ENCODE measurements at places on chromosomes 12 and 14.

DNA sequence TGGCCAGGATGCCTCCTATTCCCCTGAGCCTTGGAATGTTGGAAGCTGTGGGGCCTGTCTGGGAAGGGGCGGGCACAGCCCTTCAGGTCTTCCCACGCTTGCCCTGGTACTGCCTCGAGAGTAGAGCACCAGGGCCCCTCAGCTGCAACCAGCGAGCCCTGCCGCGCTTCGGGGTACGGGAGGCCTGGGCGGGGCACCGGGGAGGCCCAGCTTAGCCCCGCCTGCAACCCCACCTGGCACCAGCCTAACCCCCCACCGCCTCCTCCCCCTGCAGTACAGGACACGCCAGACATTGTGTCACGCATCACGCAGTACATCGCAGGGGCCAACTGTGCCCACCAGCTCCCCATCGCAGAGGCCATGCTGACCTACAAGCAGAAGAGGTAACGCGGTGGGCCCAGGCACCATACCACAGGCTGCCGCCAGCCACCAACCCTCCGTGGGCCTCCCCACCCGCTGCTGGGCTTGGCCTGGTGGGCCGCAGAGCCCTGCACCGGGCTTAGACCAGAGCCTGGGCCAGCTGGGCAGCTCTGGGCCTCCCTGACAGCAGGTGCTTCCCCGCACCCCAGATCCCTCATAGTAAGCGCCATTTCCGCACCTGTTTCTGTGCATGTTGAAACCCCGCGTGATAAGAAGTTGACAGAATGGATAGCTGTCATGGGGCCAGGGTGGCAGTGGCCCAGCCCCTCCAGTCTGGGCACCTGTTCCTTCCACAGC, 13.6 kb upstream of the TEX22 start:
- no peaks in the 10 kb centered on the region for H3K27me3 ChIP-seq
- H3K36me3 ChIP-seq, result no peaks in the 10 kb centered on the region
- H3K4me3 ChIP-seq, result no peak overlapping the region
- H3K27ac ChIP-seq, result no peak overlapping the region

GRCh38 chr14:68314642-68315041, 478.2 kb downstream of the ZFP36L1 start:
- H3K27me3 ChIP-seq, result no peaks in the 10 kb centered on the region
- H3K27ac ChIP-seq, result no peak overlapping the region
- H3K4me3 ChIP-seq, result no peak overlapping the region
- no peak for DNase-seq
- H3K36me3 ChIP-seq, result no peaks in the 10 kb centered on the region
- no peaks in the 10 kb centered on the region for H3K4me1 ChIP-seq

- no peaks in the 10 kb centered on the region for H3K4me1 ChIP-seq
- no peak overlapping the region for H3K27ac ChIP-seq
- H3K27me3 ChIP-seq, result no peaks in the 10 kb centered on the region
Observed at GRCh38 chr14:49056021-49056420, 530.2 kb downstream of the RPS29 start.

GRCh38 chr12:91562476-91562875, 379.9 kb upstream of the DCN start:
- peak; percentile 13 for DNase-seq
- H3K36me3 ChIP-seq, result no peaks in the 10 kb centered on the region
- H3K4me1 ChIP-seq, result no peaks in the 10 kb centered on the region
- H3K27me3 ChIP-seq, result no peaks in the 10 kb centered on the region

DNA sequence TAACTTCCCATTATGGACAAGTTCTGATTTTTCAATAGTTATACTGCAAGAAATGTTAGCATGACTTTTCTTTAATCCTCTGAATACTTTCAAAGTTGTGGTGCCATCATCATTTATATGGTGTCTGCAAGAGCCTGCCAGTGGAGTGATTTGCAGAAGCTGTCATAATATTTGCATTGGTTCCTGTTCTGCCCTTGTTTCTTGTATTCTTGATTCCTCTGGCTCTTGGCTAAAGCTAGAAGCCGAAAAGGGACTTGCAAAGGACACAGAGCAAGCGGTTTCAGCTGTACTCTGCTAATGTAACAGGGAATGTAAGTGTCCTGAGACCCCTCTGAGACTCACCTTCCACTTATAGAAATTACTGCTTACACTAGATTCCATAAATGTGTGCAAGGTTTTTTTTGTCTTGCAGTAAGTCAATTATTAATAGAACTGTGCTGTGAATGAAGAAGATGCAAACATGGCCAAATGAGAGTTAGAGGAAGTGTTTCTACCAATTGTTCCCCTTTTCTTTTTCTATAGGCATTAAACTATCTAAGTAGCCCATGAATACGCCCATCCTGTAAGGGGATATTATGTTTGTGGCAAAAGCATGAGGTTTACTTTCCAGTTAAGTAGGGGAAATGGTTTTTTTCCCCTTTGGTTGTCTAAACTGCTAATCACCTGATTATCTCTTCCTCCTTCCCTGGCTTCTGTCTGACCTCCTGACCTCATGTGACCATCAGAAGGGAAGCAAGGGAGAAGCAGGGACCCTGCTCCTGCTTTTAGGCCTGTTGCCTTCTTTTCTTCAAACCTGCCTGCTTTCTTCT, 5.3 kb downstream of the DYRK4 start:
- H3K27me3 ChIP-seq, result no peaks in the 10 kb centered on the region
- no peak overlapping the region for H3K4me3 ChIP-seq
- H3K27ac ChIP-seq, result no peak overlapping the region
- H3K4me1 ChIP-seq, result no peaks in the 10 kb centered on the region

GRCh38 chr14:54475911-54476310, 12.9 kb downstream of the GMFB start:
- no peak overlapping the region for H3K4me3 ChIP-seq
- peaks cover 23% of the 10 kb centered on the region for H3K36me3 ChIP-seq
- no peaks in the 10 kb centered on the region for H3K4me1 ChIP-seq
- DNase-seq, result no peak
- no peaks in the 10 kb centered on the region for H3K27me3 ChIP-seq
- H3K27ac ChIP-seq, result no peak overlapping the region

GRCh38 chr14:89651805-89652204, 234.8 kb upstream of the FOXN3 start:
- no peak overlapping the region for H3K4me3 ChIP-seq
- no peak for DNase-seq
- H3K36me3 ChIP-seq, result no peaks in the 10 kb centered on the region
- H3K4me1 ChIP-seq, result no peaks in the 10 kb centered on the region

DNA sequence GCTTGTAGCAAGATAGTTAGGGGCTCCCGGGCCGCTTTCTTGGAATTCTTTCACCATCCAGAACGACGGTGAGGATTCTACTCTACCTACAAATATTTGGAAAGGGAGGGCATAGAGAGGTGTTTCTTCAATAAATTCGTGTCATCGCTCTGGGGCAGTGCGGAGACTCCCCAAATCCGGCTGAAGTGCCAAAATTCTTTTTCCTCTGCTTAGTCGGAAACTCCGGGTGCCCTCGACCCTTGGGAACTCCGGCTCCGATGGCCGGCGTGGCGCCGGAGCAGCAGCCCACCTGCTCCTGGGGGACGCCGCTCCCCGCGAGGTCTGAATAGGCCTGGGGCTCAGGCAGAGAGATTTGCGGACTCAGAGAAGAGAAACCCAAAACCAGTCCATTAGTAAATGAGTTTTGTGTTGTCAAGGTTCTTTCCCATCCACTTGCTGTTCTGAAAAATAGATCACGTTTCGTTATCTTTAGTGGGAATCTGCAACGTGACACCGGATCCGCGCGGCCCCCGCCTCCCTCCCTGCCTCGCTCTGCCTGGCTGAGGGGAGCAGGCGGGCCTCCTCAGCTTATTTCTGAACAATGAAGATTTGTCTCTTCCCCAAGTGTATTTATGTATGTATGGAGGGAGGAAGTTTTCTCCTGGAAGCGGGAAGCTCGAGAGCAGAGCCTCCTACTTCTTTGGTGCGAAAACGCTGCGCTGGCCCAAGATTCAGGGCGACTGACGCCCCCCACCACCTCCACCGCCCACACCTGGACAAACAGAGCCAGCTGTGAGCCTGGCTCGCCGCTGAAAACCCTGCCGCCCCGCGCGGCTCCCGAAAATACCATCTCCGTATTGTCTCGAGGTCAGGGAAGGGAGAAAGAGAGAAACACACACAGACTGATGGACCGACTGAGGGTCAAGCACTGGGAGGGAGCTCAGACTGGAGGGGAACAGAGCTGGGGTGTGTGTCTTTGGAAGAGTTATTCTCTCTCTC, 3.7 kb upstream of the SIX1 start:
- no peak overlapping the region for H3K4me3 ChIP-seq
- H3K36me3 ChIP-seq, result no peaks in the 10 kb centered on the region
- H3K27ac ChIP-seq, result no peak overlapping the region
- H3K4me1 ChIP-seq, result peaks cover 12% of the 10 kb centered on the region
- DNase-seq, result no peak
- peaks cover 14% of the 10 kb centered on the region for H3K27me3 ChIP-seq

DNA sequence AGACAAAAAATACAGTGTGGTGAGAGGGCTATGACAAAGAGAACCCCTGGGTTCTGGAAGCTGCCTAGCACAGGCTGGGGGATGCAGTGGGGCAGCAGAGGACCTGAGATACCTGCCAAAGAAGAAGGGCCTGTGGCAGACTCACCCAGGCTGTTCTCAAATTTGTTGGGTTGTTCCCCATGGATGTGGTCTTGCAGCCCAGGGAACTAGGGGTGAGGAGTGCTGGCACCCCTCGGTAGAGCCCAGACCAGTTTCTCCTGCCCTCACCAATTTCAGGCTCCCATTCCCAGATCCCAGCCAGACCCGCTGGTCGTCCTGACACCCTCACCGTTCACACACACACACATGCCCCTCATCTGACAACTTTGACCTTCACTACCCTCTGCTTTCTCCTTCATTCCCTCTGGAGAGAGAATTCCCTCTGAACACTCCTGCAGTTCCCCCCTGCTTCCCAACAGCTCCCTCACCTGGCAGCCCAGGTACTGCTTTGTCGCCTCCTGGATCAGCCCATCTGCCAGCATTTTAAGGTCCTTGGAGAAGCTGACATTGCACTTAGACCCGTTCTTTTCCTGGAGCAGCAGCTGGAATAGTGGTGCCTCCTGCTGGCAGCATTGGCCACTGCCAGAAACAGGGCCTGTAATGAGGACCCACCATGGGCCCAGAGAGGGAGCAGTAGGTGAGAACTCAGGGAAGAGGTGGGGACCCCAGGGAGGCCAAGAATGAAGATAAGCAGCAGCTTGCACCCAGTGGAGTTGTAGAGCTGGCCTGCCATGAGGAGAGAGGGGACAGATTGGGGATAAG, 5.9 kb upstream of the GDF11 start:
- no peaks in the 10 kb centered on the region for H3K27me3 ChIP-seq
- peak; percentile 60 for DNase-seq

GRCh38 chr14:60161196-60162107, 3.7 kb downstream of the DHRS7 start:
- H3K4me1 ChIP-seq, result peaks cover 34% of the 10 kb centered on the region
- no peaks in the 10 kb centered on the region for H3K27me3 ChIP-seq
- no peak for DNase-seq
- no peak overlapping the region for H3K4me3 ChIP-seq

DNA sequence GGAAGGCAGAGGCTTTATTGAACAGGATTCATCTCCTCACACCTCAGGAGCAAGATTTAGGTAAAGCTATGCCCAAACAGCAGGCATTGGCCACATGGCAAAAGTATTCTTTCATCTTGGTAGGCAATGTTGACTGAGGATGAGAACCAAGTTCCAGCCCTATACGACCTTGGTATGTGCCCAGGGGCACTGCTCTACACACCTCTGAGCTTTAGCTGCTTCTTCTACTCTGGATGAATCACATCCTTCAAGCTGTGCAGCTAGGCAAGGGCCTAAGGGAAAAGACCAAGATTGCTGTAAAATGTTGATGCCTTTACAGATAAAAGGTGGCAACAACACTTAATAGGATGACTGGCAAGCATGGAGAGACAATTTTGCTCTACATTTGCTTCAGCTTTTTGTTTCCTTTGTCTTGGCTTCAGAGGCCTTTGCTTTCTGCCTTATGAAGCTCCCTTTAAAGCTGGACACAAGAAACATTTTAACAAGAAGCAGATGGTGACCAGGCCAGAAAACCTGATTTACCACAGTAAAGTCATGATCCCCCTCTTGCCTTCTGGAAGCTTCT, 183.3 kb upstream of the KITLG start:
- H3K27me3 ChIP-seq, result no peaks in the 10 kb centered on the region
- no peak overlapping the region for H3K4me3 ChIP-seq
- no peaks in the 10 kb centered on the region for H3K4me1 ChIP-seq
- no peaks in the 10 kb centered on the region for H3K36me3 ChIP-seq

DNA sequence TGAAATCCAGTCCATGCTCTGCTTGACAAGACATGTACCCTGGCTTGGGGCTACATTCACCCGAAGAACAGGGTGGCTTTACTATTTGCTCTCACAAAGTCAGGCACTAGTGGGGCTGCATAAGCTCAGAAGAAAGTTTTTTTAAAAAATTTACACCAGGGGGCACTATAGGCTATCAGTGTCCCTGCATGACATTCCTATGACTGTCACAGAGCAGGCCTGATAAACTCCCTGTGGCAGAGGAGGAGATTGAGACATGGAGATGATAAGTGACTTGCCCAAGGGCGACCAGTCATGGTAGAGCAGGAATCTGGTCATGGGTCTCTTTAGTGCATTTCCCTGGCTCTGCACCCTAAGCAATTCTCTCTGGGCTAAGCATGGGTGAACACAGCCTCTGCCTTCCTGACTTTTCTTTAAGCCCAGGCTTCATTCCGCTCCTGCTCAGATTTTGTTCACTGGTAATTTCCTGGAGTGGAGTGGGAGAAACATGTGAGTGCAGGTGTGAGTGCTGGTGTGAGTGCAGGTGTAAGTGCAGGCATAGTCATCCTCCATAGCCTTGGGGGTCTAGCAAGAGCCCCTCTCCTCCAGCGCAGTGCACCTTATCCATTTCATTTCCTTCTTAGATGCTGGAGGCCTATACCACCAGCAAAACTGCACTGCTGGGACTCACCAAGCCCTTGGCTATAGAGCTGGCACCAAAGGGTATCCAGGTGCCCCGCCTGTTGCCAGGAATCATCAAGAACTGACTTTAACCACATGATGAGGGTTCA, 91.6 kb downstream of the DHRS2 start:
- no peak overlapping the region for H3K27ac ChIP-seq
- no peaks in the 10 kb centered on the region for H3K36me3 ChIP-seq

- peaks cover 5% of the 10 kb centered on the region for H3K4me1 ChIP-seq
- H3K36me3 ChIP-seq, result no peaks in the 10 kb centered on the region
- no peak for DNase-seq
- no peak overlapping the region for H3K27ac ChIP-seq
Observed at GRCh38 chr12:31591380-31591901, 505 bp upstream of the DENND5B start.

GRCh38 chr12:50394469-50395029, 1.9 kb downstream of the FAM186A start:
- no peak for DNase-seq
- H3K36me3 ChIP-seq, result no peaks in the 10 kb centered on the region
- H3K4me1 ChIP-seq, result no peaks in the 10 kb centered on the region

DNA sequence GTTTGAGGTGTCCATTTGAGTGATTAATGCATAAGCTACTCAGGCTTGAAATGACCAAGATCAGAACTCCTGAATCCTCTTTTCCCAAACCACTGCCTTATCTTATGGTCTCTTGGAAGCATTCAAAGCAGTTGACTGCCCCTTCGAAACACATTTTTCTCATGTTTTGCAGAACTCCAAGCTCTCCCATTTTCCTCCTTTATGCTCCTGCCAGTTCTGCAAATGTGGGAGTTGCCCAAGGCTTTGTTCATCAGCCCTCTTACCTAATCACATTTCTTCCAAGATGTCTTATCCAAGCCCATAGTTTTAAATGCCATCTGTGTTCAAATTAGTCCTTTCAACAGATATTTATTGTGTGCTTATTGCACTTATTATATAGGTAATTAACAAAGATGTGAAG, 1.8 kb upstream of the DNAAF2 start:
- peaks cover 20% of the 10 kb centered on the region for H3K4me1 ChIP-seq
- peak overlapping the region; percentile 96 for H3K27ac ChIP-seq
- H3K36me3 ChIP-seq, result no peaks in the 10 kb centered on the region
- H3K4me3 ChIP-seq, result no peak overlapping the region

GRCh38 chr12:68495336-68496070, 115.2 kb upstream of the RAP1B start:
- H3K4me1 ChIP-seq, result no peaks in the 10 kb centered on the region
- H3K27ac ChIP-seq, result no peak overlapping the region
- H3K27me3 ChIP-seq, result no peaks in the 10 kb centered on the region
- no peak for DNase-seq
